CD4-positive, alpha-beta T cell treated with Interleukin-10 for 1 hour (primary cell): ENCODE measurements at places on chromosomes 1 and 21.

DNA sequence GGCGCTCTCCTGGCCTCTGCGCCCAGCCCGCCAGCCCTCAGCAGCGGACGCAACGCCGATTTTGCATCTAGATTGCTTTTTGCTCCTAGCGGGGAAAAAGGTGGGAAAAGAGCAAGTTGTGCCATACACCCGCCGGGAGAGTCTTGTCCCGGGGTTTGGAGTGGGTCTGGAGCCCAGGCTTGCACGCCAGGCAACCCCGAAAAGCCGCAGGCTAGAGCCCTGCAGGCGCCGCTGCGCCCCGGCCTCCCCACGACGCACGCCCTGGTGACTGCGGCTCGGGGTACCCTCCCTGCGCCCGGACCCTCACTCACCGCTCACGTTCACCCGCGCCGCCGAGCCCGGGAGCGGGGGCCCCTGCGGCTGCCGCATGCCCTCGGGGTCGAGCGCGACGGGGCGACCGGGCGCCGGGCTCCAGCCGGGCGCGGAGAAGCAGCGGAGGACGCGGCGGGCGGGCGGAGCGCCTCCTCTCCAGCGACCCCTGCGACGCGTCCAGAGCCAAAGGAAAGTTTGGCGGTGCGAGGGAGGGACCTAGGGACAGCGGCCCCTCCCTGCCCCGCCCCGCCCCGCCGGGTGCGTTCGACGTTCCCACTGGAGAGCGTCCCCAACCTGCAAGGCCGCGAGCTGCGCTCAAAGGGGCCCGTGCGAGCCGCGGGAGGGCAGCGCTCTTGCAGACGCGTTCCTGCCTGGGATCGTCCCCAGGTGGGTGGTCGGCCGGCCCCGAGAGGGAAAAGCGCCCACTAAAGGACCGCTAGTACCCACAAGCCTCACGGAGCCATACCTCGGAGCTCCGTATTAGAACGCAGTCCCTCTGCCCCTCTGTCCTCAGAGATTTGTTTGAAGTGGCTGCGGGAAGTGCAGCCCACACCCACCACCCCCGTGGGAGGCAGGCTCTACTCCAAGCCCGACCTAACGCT, at the start of gene LPAR3:
Gene LPAR3 (minus strand): TSS at position 502 of the 914 bp plus-strand sequence. CDS start 27,086 bp downstream, outside the sequence.
- peak; percentile 13 for DNase-seq

DNA sequence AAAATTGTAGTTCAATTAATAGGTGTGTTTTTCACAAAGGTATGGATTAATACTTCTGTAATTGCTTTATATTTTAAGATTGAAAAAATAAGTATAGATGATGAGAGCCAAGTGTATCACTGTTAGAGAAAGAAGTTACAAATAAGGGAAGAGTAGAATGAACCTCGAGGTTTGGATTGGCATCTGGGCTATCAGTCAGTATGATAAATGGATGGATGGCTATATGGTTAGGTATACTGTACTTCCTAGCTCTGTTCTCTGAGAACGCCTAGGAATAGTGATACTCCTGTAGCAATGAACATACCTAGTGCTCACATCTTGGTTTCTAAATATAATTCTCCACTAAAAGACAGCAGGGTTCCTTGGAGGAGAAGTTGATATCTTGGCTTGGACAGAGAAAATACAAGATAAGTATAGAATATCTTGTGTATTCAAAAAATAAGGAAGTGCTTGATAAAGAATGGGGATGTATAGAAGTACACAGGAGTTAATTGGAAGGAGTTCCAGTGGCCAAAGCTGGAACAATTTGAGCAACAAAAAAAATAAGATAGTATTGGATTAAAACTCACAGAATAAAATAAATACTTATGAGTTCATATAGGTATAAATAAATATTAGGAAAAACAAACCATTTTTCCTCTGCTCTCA, 12.4 kb downstream of the IPO9 start:
- no peak for DNase-seq

DNA sequence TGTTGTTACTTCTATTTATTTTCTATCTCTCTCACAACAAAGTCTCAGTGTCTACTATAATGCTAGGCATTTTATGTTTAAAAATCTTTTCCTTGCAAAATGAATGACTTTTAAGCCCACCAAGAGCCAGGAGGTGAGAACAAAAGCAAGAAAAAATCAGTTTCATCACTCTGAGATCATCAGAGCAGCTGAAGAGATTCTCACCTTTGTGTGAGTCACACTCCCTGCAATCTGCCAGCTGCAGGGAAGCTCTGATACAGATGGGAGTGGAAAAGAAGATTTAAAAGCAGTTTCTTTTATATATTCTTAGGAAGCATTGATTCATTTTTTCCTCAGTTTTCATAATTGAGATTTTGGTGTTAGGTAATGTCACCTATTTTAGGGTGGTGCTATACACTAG, 107.6 kb downstream of the LHX9 start:
- DNase-seq, result no peak

DNA sequence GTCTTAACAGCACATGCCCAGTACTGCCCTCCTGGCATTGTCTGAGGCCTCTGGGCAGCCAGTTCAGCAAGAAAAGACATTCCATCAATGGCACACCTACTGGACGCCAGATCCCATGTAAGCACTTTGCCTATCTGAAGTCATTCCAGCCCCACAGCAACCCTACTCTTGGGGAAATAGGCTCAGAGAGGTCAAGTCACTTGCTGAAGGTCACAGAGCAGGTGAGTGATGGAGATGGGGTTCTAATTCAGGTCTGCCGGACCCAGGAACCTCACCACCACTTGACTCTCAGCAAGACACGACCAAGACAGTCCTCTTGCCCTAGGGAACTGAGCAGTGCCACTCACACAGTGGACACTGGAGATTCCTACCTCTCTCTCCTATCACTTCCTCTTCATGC, 79.4 kb downstream of the PAX7 start:
- no peak for DNase-seq

DNA sequence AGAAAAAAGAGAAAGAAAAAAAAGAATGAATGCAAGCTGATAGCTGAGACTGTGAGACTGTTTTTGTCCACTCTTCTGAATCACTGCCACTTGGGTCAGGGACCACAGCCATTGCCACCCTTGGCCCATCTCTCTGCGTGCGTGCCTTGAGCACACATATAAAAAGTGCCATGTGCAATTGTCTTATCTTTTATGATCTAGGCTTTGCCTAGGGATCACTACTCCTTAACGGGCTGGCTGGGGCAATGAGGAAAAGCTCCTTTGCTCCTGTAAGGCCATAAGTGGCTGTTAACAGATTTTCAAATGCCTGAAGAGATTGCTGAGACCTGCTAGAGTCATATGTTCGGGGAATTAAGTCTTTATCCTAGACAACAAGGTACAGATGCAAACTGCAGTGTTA, 8.2 kb downstream of the SPATA46 start:
- no peak for DNase-seq

GRCh38 chr1:27332536-27333281, 9.1 kb upstream of the SYTL1 start:
- peak; percentile 70 for DNase-seq

GRCh38 chr1:3049905-3050304, 19.1 kb upstream of the PRDM16 start:
- DNase-seq, result no peak

DNA sequence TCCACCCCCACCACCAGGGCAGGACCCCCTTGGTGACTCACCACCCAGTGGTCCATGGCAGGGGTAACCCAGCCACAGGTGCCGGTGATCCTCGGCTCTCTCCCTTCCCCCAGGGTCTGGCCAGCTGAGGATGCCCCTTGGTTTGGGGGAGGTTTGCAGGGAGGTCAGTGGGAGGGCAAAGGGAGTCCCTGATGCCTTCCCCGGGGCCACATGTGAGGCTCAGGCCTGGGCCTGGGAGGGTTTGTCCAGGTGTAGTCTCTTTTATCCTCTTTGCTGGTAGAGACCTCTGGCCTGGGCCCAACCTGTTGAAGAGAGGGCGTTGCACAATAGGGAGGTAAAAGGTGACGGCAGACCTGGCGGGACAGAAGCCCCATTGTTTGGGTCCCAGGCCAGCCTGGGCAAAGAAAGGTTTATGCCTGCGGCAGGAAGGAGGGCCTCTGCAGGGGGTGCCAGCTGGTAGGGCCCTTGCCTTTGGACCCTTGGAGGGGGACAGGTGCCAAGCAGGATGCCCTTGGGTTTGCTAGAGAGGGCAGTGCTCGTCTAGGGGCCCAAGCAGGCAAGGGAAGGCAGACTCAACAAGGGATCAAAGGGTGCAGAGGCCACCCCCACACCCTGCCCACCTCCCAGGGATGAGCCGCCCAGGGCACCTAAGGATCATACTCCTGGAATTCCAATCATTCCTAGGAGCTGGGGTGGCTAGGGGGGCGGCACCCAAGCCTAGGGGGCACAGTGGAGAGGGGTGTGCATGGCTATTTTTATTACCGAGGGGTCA, 760 bp upstream of the TINAGL1 start:
- no peak for DNase-seq

GRCh38 chr1:79355090-79355489, 348.6 kb upstream of the ADGRL4 start:
- DNase-seq, result no peak

DNA sequence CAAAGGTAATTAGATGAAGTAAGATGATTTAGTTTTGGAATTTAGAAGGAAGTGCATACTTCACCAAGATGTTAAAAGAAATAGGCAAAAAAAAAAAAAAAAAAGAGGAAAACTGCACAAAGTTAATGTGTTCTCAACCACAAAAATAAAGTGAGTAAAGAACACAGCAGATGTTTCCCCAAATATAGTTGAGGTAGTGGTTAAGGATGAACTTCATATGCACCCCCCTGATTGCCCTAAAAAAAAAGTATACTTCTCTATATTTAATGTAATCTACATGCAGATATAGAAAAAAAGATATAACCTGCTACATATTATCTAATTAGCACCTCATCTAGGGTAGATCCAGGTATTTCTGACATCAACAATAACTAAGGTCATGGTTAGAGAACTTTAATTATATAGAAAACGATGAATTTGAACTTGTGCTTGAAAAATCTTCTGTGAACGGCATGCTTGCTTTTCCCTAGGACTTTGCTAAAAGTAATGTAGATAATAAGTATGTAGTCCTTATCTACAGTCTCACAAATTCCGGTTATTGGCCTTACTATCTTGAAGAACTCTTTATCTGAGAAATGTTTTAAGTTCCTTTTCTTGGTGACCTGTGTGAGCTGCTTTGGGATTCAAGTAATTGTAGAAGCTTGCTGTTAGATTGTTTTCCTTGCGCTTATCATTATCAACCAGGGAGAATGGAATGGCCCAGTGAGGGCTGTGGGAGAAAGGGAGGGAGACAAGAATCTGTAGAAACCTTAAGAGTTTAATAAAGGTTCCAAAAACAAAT, 70.1 kb upstream of the LRRC7 start:
- no peak for DNase-seq

DNA sequence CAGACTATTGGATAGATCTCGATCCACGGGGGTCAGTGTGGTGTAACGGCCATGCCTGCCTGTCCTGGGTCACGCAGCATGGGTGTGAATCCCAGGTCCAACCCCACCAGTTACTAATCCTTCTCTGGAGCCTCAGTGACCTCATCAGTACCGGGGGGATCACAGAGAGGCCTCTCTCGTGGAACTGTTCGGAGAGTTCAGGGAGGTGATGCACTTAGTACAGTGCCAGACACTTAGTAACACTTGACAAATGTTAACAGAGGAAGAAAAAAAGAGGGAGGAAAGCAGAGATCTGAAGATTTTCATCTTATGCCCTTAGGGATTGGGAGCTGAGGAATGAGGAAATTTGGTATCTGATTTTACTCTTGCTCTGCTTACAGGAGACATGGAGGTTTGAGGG, 2.9 kb downstream of the ABCA4 start:
- DNase-seq, result no peak

- no peak for DNase-seq
Measured at GRCh38 chr21:36591326-36591970, 107.5 kb upstream of the SIM2 start.

GRCh38 chr1:54640361-54640760, 1.2 kb upstream of the MROH7 start:
- DNase-seq, result no peak

DNA sequence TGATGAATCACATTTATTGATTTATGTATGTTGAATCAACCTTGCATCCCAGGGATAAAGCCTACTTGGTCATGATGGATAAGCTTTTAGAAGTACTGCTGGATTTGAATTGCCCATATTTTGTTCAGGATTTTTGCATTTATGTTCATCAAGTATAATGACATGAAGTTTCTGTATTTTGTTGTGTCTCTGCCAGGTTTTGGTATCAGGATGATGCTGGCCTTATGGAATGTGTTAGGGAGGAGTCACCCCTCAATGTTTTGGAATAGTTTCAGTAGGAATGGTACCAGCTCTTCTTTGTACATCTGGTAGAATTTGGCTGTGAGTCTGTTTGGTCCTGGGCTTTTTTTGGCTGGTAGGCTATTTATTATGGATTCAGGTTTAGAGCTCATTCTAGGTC, 1643.1 kb upstream of the B3GALT2 start:
- no peak for DNase-seq

GRCh38 chr1:70685300-70686286, 274.5 kb downstream of the CTH start:
- DNase-seq, result peak; percentile 42

DNA sequence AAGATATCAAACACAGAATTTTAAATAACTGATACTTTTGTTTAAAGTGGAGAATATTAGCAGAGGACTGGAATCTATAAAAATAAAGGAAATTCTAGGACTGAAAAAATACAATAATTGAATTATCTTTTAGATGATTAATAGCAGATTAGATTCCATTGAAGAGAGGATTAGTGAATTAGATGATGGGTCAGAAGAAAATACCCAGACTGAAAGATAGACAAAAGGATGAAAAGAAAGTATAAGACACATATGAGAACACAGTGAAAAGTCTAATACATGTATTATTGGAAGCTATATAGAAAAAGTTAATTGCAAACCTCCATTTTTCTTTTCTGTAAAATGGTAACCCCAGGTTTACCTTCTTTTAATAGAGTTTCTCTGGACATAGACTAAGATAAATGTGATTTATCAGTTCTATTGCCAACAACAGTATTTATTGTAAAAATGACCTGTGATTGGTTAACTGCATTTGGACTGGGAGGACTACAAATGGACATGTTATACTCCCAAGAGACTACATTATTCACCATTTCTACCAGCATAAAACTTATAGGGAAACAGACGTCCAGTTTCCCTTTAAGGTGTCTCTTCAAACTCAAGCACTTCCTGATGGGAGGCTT, 11.0 kb downstream of the PRKAA2 start:
- DNase-seq, result no peak

- DNase-seq, result no peak
Measured at GRCh38 chr1:14594045-14594444, 4.4 kb upstream of the KAZN start.

GRCh38 chr1:26049531-26050247, 3.8 kb upstream of the SLC30A2 start:
- DNase-seq, result no peak

DNA sequence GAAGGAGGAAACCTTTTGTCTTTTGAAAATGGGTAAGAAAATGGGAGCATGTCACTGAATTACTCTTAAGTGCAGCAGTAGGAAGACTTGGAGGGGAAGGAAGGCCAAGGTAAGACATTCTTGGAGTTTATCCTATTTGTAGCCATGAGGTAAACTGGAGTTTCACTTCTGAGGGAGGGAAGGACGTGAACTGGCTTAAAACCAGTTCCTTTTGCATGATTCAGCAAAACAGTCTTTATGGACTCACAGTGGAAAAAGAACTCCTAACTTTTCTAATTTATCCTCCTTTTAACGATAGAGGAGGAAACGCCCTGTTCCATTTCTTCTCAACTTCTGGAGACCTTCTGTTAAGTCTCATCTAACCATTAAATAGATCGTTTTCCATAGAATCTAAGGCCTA, 2.5 kb downstream of the PRDX6 start:
- no peak for DNase-seq
